Stimulated activated CD4-positive, alpha-beta T cell treated with anti-CD3 and anti-CD28 coated beads, Interleukin-2, amount 100 ng/mL, for 24 hours (primary cell): ENCODE measurements at places on chromosomes 1 and 21.

DNA sequence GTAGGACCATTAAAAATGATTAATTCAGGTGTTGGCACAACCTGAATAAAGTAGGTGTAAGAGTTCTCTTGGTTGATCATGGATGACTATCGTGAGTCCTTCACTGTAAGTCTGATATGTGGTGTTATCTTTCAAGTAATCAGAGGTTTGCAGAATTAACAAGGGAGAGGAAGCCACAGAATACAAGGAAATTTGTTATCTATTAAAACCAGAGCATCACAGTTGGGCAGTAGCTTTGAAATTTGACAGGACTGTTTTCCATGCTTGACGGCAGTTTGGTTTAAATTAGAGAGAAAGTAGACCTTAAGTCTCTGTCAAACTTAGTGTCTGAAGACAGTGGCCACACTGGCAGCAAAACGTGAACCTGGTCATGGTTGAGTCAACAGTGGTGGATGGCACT, 139.5 kb upstream of the KCNK2 start:
- no peak for DNase-seq

DNA sequence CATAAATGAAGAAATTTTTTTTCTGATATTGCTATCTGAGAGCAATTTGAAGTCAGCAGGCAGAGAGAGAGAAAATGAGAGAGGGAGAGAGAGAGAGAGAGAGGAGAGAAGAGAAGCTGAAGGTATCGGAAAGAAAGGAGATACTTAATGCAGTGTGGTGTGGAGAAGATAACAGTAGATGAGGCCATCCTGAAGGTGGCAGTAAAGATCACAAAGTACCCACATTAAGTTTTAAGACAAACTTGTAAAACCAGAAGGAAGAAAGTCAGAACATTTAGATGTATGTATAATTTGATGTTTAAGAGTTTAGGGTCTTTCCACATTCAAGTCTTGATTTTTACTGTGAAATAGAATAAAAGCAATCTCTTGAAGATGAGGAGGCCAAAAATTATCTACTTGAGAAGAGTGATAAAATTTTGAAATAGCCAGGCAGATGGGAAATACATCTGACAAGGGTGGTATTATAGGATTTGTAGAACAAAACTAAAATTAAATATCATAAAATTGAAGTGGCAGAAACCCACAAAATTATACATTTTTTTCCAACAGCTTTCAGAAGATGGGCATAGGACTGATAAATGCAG, 1753.4 kb downstream of the MRPL39 start:
- no peak for DNase-seq

- DNase-seq, result no peak
Observed at GRCh38 chr21:46065914-46066551, 31.9 kb upstream of the COL6A2 start.

DNA sequence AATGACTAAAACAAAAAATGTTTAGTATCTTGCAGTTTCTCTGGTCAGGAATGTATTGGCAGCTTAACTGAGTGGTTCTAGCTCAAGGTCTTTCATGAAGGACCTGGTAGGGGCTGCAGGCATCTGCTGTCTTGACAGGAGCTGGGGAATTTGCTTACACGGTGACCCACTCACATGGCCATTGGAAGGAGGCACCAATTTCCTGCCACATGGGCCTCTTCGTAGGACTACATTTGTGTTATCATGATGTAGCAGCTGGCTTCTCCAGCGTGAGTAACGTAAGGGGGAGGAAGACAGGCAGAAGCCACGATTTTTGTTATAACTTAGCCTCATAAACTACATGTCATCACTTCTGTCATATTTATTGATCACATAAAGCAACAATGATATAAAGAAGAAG, 376.3 kb downstream of the AMY1C start:
- no peak for DNase-seq

GRCh38 chr1:189500778-189501177, 976.9 kb downstream of the BRINP3 start:
- DNase-seq, result no peak

DNA sequence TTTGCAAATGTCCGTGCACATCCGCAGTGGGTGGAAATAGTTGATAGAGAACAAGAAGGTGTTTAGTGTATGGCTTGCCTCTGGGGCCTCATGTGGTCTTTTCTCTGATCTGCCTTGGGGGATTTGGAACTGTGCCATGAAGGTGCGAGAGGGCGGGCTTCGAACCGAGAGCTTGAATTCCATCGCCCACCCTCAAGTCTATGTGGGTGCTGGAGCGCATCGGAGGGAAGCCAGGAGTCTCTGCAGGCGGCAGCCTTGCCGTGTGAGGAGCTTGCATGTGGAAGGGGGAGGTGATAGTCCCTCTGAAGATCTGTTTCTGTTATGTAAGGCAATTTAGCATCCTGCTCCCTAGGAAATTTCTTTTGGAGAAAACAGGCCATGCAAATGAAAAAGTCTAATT, 119.6 kb downstream of the HUNK start:
- no peak for DNase-seq
